ENCODE measurements at places on chromosomes 6 and 20.
A peak's percentile ranks its signal among the peaks of the same experiment; 100 is the strongest.

DNA sequence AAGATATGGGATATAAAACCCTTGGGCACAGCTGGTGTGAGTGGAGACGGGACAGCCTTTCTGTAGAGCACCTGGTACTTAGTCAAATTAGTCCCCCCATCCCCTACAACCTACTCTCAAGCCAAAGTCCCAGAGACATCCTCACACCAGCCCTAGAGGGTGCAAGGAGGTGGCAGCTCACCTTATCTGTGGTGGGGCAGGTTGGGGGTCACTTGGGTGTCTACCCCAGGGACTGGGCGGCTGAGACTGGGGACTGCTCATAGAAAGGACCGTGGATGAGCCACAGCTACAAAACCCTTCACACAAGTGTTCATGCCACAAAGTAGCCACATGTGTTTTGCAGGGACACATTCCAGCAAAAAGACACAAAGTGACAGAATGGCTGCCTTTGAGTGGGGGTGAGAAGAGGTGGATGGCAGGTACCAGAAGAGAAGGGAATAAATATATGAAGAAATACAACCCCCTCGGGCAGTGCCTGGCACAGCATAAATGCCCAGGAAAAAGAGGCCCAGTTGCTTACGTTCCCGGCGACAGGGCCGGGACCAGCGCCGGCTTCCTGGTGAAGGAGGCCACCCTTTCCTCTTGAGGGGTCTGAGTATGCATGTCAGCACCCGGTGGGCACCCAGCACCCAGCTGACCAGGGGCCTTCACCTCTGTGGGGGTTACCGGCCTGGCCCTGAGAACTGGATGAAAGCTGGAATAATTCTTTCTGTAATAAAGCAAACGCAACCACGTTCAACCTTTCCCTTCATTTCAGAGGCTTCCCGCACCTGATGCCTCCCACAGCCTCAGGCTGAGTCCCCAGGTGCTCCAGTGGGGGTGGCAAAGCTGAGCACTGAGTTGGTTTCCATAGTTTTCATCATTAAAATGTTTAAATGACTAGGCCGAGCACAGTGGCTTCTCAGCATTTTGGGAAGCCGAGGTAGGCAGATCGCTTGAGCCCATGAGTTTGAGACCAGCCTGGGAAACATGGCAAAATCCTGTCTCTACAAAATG, 14.4 kb upstream of the CEBPB start:
- no peak for DNase-seq

- no peak for DNase-seq
Observed at GRCh38 chr6:134738211-134738885, 211.6 kb downstream of the ALDH8A1 start.

- DNase-seq: no peak
Observed at GRCh38 chr20:3577366-3577765, 85.8 kb downstream of the GFRA4 start.

GRCh38 chr20:45974896-45975565, 3.0 kb upstream of the ZNF335 start:
- DNase-seq: no peak

GRCh38 chr20:14142171-14142570, 146.9 kb downstream of the MACROD2 start:
- DNase-seq: no peak

DNA sequence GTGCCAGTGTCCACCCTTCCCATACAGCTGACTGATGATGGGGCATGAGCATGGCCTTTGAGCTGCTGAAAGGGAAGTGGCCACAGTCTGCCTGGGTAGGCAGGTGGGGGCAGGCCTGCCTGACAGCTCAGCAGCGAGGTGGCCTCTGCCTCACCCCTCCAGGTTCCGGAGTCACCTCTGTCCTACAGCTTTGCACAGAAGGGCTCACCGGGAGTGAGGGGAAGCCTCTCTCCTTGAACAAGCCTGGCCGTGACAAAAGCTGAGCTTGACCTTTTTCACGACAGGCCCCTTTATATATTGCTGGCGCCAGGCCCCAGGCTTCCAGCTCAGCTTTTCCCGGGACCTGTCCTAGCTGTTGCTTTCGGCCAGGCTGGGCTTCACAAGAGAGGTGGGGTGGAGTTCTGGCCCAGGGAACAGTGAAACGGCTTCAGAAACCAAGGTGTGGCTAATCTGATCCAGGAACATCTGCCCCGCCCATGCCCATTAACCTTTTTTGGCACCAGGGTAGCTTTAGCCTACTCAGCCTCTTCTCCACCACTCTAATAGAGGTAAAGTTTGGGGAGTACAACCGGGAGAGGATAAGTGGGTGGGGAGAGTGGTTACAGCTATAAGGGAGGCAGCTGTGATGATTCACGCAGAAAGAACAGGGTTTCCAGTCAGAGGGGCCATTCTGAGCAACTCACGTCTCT, 42.9 kb downstream of the C6orf132 start:
- peak; percentile 40 for DNase-seq

DNA sequence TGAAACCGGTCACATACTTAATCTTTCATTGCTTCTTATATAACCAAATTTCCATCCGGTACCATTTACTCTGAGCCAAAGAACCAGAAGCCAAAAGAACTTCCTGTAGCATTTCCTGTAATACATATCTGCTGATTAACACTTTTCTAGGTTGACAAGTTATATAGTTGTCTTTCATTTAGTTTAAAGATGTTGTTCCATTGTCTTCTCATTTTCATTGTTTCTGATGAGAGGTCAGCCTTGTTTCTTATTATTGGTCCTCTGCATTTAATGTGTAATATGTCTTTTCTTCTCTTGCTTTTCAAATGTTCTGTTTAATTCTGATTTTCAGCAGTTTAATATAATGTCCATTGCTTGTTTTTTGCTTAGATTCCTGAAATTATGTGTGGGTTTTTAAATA, 214.5 kb upstream of the CCN2 start:
- DNase-seq: no peak

- DNase-seq: no peak
Observed at GRCh38 chr6:41551086-41551700, 5.0 kb downstream of the FOXP4 start.

DNA sequence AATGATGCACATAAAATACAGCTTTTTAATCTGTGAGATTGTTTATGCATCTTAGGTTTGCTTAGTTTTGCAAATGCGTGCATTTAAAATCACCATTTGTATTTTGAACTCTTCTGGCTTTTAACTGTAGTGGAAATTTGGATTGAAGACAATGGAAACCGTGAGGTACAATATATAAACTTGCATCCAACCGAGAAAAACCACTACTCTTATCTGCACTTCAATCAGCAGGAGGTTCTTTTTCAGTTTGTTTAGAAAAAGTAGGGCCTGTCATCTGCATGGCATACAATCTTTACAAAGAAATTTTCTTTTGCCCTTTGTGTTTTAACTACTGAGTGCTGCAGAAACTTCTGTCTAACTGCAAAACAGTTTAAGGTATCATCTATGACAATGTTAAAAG, 132.8 kb downstream of the LAMA2 start:
- no peak for DNase-seq

DNA sequence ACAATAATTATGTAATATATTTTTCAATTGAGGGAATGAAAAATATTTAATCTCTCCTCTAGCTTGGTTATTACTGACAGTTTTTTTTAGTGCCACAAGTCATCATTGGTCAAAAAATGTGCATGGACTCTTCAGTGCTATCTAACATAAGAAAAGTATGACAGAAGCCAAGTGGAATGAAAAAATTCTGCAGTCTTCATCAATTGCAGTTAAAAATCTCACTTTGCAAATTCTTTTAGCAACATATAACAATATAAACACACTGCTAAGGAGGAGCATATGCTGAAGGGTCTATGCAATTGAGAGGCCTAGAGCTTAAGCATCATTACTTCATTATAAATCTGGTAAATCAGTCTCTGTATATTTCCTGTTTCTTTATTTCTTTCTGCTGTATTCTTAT, 175.1 kb downstream of the ARHGAP18 start:
- DNase-seq: no peak

DNA sequence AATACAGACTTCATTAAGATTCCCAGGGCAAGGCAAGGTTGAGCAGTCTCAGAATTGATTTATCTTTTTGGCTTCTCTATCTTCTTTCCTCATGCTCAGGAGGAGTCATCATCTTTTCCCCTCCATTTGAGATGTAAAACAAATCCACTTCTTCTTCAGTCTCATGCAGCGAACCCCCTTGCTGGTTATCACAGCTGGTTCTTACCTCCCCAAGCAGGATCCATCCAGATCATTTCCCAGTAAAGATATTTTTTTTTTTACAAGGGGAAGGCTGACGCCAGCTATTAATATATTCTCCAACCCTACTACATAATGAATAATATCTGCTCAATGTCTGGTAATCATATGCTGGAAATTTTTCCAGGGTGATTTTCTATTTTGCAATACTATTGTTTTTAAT, 508.9 kb upstream of the NOX3 start:
- DNase-seq: no peak

DNA sequence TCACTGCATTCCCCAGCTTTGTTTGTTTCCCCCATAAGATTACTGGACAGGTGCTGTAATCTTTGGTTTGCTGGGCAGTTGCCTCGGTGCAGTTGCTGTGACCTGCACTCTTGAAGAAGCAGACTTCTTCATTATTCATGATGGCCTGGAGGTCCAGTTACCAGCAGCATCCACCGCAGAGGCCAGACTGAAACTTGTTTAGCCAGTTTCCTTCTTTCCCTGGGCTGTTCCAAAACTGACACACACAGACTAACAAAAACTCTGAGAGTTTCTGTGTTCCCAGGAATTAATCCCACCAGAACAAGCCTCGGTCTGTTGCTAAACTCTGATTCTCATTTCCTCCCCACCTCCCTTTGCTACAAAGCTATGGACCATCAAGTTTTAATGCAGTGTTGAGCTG, 144.1 kb downstream of the QRSL1 start:
- DNase-seq: no peak

DNA sequence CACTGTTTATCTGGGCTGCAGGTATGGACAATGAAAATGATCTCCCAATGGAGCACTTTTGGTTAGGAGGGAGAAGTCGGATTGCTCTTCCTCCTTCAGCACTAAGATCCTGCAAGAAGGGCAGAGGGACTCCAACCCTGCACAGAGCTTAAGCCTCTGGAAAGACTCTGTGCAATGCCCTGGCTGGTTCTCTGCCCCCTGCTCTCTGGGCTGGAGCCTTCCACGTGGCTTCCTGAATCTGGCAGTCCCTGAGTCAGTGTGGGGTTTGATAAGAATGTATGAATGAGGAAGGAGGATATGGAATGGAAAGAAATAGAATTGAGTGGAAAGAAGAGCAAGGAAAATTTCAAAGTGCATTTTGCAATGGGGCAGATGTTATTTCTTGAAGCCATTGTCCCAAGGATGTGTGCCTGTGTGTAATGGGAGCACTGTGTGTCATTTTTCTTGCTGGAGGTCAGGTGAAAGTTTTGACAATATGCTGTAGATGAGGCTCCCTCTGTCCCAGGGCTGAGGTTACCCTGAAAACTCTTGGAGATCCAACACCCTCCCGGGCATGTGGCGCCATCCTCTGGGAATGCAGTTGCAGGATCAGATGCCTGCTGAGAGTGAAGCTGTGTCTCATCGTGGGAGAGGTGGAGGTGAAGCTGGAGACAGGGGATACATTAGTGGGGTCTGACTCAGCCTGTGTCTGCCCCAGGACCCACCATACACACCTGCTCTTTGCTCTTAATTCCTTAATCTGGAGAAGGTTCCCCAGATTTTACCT, 16.3 kb upstream of the CST9L start:
- DNase-seq: no peak

- DNase-seq: no peak
Observed at GRCh38 chr20:49882171-49882970, 33.0 kb downstream of the SPATA2 start.

DNA sequence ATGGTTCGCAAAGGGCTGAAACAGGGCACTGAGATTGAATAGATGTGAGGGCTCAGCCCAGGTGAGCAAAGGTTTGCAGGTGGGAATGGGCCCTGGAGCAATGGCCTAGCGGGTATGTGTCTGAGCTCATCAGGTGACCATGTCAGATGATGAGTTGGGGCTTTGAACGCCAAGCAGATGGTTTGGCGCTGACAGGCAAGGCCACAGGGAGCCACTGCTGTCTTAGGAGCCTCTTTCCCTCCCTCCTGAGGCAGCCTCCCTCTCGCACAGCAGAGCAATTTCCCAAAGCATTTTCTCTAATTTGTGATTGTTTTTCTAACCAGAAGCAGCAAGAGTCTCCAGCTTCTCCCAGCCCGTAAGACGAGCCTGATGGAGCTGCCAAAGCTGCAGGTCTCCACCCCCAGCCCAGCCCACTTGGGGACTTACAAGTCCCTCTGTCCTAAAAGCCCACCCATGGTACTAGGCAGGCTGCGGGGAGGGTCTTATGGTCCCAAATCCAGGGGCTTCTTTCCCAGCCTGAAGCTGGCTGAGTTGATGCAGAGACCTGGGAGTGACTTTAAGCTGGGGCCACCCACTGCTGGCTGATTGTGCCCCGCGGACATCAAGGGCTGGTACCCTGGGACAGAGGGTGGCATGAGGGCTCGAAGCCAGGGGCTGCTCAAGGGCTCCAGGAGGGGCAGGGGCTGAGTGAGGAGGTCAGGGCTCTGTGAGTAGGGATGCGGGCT, 11.6 kb downstream of the CDH22 start:
- DNase-seq: no peak

DNA sequence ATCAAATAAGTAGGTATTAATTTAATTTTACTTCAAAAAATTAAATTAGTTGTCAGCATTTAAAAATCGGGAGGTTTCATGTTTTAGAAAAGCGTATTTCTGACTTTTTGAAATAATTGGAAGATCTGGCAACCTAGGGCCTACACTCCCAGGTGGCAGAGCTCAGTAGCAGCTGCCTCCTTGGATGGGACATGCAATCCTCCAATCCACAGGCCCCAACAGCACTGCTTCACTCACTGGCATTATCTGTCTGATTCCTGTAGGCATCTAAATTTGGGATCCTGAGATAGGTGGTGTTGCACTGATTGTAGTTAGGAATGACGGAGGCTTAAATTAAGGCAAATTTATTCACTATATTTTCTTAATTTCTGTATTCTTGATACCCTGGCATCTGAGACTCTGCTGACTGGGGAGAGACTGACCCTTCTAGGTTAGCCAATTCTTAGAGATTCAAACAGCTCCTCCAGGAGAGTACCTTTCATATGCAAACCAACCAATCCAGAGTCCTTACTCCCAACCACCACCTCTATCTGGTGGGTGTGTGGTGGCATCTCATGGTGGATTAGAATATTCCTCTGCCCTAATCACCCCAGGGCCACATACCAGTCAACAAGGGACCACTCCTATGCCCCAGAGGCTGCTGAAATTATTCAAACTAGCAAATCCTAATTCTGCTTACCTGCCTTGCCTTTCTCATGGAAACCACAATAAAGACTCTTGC, 146.6 kb upstream of the GLP1R start:
- DNase-seq: no peak

DNA sequence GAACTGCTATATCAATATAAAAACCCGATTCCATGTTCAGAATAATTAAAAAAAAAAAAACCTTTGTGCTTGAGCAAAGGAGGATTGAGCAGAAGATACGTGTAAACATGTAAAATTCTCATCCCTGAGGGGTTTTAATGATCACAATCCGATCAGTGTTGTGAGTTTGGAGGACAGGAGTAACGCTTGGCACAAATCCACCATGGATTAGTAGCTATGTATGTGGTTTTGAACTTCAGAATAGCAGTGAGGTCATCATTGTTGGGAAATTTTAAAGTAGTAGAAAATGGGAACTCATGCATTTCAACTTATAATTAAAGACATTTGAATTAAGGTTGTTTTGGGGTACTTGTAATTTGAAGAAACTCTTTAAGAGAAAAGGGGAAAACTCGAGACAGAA, 203.2 kb downstream of the RPS12 start:
- no peak for DNase-seq

GRCh38 chr6:33317419-33317668, 200 bp downstream of the ZBTB22 start:
- no peak for DNase-seq

- no peak for DNase-seq
Observed at GRCh38 chr6:133314947-133315346, 73.8 kb downstream of the EYA4 start.

GRCh38 chr6:151325075-151326050, 66.0 kb downstream of the ZBTB2 start:
- DNase-seq: peak; percentile 7

All from activated CD4-positive, alpha-beta T cell treated with anti-CD3 and anti-CD28 coated beads, Interleukin-2, amount 50 U/mL, for 48 hours (primary cell).